ENCODE measurements at places on chromosomes 13 and 19.

- DNase-seq = no peak
These were observed 3.3 kb downstream of the OR10H1 start for GRCh38 chr19:15812060-15812722.

DNA sequence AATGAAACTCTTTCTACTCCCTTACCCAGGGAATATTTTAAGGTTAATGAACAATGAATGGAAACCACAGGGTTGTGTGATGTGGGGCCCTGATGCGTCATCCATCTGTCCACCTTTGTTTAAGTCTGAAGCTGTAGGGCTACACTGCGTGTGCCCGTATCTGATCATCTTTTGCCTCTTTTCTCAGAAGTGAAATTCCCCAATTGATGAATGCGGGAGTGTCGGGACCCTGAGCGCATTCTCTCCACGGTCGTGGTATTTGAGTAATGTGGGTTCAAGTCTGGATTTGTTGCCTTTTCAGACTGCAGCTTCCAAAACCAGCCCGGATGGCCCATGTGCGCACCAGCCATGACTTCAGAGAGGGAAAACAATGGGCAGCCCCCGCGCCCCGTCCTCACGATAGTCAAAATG, 112.3 kb downstream of the COL4A2 start:
- no peak for DNase-seq

DNA sequence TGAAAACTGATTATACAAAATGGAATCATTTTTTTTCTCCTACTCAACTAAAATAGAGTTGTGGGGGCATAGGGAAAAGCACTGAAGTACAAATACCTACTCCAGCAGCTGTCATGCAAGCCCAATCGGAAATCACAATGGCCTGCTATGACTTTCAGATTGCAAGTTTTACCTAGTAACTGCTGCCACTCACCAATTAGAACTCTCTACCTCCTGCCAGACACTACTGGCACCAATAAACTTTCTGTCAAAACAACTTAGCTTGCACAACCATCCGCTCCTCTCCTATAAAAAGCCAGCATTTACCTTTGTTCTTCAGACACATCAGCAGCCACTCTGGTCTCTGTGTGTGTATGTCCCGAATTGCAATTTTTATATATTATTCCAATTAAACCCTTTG, 9.3 kb upstream of the TRPC4 start:
- no peak for DNase-seq

DNA sequence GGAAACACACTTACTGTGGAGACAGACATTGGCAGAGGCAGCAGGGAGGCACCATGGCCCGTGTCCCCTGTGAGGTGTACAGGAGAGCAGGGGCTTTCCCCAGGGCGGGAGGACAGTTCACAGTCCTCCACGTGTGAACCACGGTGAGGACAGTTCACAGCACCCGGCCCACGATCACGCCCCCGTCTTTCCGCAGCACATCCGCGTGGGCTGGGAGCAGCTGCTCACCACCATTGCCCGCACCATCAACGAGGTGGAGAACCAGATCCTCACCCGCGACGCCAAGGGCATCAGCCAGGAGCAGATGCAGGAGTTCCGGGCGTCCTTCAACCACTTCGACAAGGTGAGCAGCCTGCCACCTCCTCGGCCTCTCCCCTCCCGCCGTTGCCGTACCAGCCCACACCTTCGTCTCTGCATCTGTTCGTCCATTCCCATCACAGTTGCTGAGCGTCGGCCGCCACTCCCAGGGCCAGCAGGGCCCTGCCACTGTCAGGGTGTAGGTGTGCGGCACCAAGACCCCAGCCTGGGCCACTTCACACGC, 17.4 kb downstream of the CAPN12 start:
- no peak for DNase-seq

DNA sequence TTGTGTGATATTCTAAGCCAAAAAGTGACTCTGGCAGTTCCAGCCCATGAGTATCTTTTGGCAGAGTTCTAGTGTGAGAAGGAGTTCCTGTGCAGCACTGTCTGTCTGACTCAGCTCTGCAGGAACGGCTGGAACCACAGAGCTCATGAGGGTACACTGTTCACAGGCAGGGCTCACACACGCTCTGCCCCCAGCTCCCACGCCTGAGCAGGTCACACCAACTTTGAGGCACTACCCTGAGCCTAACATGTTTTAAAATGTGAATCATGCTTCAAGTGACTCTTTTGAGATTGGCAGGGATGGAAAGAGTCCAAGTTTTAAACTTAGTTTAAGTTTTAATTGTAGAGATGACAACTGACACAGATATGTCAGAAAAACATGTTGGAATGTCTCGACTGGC, 1203.3 kb downstream of the UQCRFS1 start:
- DNase-seq = no peak

- no peak for DNase-seq
These were observed 210.0 kb downstream of the FOXO1 start for GRCh38 chr13:40456397-40456953.

- no peak for DNase-seq
These were observed 9.6 kb upstream of the MAMSTR start for GRCh38 chr19:48728911-48729664.

- peak; percentile 52 for DNase-seq
These were observed 21.0 kb downstream of the EPSTI1 start for GRCh38 chr13:42970824-42971690.

DNA sequence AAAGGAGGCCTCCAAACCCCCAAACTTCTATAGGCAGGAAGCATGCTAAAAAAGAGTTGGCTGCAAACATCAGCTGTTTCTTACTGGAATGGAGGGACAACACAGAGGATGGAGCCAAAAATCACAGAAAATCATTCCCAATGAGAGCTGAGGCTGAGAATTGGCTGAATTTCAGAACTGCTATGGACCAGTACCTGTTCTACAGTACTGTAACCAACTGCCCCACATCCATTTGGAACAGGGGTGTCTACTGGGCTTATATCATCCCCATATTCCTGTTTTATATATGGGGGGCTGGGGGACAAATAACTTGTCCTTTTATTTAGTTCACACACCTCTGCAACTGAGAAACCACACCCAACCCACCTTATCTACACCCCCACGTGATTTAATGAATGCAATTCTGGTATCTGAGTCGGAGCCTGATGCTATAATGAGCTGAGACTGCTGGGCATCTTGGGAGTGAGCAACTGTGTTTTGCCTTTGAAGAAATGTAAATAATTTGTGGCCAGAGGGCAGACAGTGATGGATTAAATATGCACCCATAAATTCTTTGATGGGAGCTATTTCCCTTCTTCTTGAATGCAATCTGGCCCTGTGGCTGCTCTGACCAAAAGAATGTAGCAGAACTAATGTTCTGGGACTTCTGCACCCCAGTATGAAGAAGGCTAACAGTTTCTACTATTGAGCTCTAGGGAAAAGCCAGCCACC, 82.6 kb downstream of the TBC1D4 start:
- DNase-seq = no peak

- no peak for DNase-seq
These were observed 2.5 kb downstream of the FTL start for GRCh38 chr19:48967346-48968178.

DNA sequence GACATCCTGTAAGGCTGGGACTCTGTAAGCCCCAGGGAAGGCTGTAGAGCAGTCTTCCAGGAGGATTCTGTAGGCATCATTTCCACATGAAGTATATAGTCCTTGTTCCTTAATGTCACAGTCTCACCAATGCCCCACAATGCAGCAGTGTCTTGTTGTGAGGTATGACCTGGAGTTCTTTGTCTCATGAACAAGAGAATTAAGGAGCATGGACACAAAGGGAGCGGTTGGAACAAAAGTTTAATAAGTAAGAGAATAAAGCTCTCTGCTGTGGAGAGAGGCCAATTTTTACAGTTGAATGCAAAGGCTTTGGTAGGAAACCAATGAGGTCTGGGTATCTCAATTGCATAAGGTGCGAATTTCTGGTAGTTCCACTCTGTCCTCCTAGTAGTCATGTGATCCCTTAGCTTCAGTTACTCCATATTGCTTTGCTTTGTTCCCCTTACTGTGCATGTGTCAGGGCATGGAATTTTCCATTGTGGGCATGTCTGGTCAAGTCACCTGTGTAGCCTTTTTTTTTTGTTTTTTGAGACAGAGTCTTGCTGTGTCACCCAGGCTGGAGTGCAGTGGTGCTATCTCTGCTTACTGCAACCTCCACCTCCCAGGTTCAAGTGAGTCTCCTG, 124.3 kb upstream of the TMTC4 start:
- no peak for DNase-seq

- no peak for DNase-seq
These were observed 7.3 kb downstream of the NKPD1 start for GRCh38 chr19:45153339-45154063.

DNA sequence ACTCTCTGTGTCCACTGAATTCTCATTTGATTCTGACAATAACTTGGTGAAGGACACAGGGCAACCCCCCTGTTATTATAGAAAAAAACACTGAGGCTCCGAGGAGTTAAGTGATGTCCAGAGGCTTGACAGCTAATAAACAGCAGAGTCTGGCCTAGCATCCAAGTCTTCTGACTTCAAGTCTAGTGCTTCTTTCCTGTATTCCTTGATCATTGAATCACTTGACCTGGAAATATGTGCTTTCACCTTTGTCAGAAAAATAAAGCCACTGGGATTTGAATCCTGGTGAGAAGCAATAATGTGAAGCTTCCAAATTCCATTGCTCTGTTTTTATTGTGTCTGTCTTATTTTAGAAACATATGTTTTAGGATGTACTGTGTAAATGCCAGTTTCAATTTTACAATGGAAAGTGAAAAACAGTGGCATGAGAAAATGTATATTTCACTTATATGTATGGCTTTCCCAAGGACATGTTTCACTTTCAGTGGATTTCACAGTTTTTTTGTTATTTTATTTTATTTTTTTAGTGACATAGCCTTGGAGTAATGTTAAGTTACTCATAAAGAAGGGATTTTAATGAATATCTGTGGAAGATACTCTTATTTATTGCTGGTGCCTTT, 190.2 kb downstream of the GPC6 start:
- no peak for DNase-seq

DNA sequence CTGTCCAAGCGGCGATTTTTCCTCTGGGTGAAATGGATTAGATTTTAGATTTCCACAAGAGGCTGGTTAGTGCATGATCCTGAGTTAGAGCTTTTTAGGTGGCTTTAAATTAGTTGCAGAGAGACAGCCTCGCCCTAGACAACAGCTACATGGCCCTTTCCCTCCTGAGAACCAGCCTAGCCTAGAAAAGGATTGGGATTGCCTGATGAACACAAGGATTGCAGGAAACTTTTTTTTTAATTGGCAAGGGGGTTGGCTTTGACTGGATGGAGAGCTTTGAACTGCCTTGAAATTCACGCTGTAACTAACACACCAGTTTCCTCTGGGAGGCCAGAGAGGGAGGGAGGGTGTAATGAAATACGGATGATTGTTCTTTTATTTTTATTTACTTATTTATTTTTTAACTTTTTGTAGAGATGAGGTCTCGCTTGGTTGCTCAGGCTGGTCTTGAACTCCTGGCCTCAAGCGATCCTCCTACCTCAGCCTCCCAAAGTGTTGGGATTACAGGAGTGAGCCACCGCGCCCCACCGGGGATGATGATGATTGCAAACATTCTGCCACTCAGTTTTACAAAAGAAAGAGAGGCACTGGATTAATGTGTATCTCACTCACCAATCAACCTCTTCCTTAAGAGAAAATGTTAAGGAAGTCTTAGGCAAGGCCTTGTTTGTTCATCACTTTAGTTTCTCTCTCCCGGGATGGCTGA, 1.9 kb downstream of the LDLR start:
- DNase-seq = no peak

DNA sequence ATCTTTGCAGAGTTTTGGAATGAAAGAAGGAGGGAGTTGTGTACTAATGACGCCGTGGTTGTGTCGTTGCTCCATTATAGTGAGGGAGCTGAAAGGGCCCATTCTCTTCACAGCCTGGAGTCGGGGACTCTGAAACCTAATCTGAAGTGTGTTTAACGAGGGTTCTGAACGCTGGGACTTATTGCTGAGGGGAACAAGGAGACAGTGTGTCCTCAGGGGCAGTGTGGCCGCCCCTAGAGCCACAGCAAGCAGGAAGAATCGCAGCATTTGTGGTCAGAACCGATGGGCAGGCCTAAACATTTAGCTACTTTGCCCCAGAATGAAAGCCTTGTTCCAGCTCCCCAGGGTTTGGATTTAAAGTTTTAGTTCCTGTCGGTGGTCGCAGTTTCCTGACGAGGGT, 156.4 kb upstream of the RNF113B start:
- no peak for DNase-seq

GRCh38 chr13:52195401-52195837, 36.0 kb upstream of the NEK3 start:
- peak; percentile 65 for DNase-seq

DNA sequence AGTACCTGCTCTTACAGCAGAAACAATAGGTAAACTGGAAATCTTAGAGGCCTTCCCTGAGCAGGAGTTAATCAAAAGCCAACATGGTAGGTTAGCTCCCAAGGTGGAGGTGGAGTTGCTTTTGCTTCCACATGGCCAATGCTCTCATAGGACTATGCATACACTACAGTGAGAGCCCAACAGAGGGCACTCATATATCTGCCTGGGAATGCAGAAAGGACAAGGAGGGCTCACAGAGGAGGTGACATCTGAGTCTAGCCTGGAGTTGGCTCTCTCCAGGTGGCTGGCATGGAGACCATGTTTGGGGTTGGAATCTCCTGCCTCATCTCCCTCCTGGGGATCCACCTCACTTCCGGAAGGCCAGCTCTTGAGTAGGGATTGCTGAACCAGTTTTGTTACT, 34.6 kb downstream of the ATP8A2 start:
- DNase-seq = no peak

GRCh38 chr19:33510462-33511194, 11.0 kb downstream of the PEPD start:
- DNase-seq = no peak

DNA sequence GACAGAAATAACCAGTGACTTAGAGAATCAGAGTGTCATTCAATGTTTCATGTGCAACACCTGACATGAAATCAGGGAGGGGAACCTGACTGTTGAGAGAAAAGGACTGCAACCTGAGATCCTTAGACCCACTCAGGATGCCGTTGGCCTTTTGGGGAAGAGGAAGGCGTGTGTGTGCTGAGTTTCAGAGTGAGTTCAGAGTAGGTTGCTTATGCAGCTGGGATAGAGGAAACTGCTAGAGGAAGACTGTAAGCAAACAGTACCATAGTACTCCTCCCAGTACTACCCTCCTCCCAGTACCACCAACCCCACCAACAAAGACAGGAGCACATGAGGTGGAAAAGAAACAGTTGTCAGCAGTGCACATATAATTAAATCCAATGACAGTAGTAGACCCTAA, 63.7 kb downstream of the KL start:
- DNase-seq = no peak

- no peak for DNase-seq
These were observed 644 bp downstream of the HCST start for GRCh38 chr19:35902870-35903475.

GRCh38 chr13:77832339-77833100, 86.1 kb downstream of the EDNRB start:
- no peak for DNase-seq

- no peak for DNase-seq
These were observed 57.1 kb downstream of the LMO7 start for GRCh38 chr13:75693227-75693626.

GRCh38 chr19:16342002-16342715, 17.5 kb downstream of the KLF2 start:
- DNase-seq = no peak

- DNase-seq = no peak
These were observed 1.6 kb downstream of the REXO1 start for GRCh38 chr19:1846517-1847204.

All from iPS DF 19.7 (cell line).